Upper lobe of left lung (tissue), 6 donors: ENCODE measurements at places on chromosomes 11 and 22.

- DNase-seq, result no peak
Observed at GRCh38 chr22:41471568-41471967, 2.7 kb downstream of the ACO2 start.

- DNase-seq, result no peak
Observed at GRCh38 chr11:66172146-66172545, 96.3 kb upstream of the RAB1B start.

DNA sequence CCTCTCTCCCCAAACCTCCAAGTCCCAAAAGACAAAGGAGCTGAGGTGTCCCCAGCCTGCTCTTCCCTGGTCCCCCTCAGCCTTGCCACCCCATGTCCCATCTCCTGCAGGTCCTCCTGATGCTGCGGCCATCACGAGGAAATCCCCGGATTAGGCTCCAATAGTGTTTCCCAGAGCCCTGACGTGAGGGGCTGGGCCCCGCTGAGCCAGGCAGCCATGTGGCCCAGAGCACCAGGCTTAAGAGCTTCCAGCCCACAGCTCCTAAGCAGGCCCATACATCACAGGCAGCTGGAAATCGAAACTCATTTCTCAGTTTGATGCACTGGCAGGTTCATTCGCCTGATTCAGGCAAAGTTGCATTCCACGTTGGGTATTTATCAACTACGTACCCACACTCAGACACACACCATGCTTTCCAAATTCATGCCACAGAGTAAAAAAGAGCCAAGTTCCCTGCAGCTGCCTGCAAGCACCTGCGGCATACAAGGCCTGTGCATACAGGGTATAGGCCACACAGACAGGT is 114.2 kb downstream of the CHST1 start:
- no peak for DNase-seq

GRCh38 chr22:50146439-50147238 is 23.9 kb upstream of the PANX2 start:
- DNase-seq, result peak; percentile 67

DNA sequence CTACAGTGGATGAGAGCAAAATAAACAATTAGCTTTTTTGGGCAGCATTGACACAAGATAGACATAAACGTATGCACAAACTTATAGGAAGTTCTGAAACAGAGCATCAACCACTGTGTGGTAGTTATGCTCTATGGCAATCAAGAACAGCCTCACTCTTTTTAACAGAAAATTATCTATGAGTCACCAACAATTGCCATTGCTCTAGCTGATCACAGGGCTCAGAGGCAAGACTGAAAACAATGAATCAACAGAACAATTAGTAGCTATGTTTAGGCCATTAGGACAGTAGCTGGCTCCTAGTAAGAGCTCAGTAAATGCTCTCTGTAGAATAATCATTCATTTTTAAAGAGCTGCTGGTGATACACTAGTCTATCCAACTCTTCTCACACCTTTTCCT is 34.9 kb upstream of the PICALM start:
- DNase-seq, result no peak

DNA sequence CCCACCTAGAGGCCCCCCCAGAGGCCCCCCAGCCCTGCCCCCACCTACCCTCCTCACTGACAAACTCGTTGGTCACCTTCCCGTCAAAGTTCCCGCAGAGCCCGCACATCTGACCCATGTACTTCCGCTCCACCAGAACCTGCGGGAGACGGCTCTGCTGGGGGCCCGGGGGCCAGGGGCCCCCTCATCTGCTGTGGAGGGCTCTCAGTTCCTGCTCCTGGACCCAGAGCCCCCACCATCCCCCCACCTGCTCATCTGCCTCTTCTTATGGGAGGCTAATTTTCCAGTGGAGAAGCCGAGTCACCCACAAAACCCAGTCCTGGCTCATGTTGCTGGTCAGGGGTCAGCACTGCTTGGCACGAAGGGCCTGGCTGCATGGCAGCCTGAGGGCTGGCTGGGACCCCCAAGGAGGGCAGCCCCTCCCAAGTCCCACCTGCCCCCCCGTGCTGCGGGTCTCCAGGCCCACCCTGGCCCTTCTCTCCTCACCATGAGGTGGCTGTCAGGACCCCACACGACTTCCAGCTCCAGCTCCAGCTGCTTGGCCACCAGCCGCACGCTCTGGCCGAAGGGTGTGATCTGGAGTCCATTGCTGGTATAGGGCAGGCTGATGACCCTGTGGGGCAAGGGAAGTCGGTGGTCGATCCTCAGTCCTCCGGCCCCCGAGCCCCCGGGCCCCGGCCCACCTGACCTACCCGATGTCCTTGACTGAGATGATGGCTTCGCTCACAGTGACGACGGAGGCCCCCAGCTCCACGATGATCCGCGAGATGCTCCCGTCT is 5.2 kb downstream of the MUC6 start:
- DNase-seq, result peak; percentile 77

DNA sequence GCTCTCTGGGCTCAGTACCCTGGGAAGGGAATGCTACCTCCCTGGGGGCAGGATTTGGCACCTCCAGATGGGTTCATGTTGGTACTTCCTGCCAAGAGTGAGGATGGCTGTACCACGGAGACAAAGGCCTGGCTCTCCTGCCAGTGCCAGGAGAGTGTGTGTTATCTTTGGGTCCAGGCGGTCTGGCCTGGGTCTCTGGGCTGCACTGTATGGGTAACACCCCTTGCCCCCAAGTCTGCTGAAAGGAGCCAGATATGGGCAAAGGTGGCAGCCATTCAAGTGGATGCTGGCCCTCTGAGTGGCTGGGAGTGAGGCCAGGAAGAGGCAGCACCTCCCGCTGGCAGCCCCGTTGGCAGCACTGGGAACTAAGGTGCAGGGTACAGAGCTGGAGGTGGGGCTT is 91.5 kb downstream of the NECTIN1 start:
- DNase-seq, result no peak
